Urothelium cell line (cell line): ENCODE measurements at places on chromosomes 12 and 14.

GRCh38 chr12:16610743-16611142, 4.8 kb upstream of the LMO3 start:
- no peak for DNase-seq

DNA sequence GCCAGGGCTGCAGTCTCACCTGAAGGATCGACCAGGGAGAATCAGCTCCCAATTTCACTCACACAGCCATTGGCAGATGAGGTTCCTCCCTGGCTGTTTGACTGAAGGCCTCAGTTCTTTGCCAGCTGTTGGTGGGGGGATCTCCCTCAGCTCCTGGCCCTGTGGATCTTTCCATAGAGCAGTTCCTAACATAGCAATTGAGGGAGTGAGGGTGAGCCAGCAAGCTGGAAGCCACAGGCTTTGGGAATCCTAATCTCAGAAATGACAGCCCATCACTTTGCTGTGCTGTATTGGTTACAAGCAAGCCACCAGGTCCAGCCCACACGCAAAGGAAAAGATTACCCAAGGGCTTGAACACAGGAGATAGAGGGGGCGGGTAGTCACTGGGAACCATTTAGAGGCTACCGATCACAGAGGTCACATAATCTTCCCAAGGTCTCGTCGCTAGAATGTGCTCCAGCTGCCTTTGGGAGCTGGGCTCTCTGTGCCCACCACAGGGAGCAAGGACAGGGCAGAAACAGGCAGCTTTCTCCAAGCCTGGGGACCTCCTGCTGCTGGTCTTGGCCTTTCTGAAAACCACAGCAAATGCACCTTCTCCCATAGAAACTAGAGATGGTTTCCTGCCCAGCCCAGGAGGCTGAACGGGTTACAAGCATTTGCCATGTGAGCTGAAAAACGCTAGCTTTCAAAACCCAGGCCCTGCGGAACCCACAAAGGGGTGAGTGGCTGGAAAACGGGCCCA, 4.6 kb upstream of the OTUB2 start:
- no peak for DNase-seq

DNA sequence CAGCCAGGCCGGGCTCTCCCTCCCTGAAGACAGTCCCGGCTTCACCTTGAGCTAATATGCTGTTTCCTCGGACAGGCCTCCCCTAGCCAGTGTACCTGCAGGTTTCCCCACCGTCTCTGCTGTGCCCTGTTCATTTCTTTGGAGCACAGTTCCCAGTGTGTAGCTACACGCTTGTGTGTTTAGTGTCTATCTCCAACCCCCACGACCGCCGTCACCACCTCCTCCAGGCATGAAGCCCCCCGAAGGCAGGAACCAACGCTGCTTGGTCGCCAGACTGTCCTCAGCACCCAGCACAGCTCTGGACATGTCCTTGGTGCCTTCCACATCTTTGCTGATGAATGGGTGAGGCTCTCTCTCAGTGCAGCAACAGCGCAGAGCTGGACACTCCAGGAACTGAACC, 26.2 kb upstream of the PLEKHG6 start:
- DNase-seq = no peak

- DNase-seq = peak; percentile 50
Measured at GRCh38 chr12:126051611-126052107, 986.4 kb downstream of the AACS start.

DNA sequence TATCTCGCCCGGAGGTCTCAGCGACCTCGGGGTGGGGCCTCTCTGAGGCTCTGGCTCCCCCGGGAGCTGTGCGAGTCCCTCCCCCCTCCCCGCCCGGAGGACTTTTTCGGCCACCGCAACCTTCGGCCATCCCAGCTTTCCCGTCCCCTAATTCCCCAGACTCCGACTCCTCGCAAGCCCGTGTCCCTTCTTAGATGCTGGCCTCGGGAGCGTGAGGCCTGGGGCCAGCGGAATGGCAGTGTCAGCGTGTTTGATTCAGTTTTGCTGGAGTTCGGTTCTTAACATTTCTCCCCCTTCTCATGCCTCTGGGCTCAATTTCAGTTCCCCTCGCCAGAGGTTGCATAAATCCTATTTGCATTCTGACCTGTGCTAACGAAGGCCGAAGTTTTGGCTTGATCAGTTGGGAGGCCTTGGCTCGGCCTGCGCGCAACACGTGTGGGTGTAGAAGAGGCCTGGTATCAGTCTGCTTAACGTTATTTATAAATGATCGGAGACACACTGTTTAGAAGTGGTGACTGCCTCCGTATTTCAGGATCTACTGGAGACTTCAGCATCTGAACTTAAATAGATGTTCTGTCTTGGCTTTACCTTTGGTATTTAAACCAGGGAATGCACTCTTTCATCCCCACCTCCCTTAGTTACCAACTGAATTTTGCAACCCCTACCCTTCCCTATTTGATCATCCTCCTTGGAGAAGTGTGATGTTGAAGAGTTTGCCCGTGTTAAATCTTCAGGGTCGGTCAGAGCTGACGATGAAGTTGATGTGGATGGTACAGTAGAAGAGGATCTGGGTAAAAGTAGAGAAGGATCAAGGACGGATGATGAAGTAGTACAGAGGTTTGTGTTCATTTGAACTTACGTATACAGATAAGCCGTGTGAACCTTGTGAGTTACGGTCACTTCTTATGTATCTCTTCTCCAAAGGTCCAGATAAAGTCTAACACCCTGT, 851 bp downstream of the HSP90B1 start:
- peak; percentile 7 for DNase-seq
